IMR-90 (cell line): ENCODE measurements at places on chromosomes 1 and 21. TPM values are rescaled to one million over a fixed set of nuclear protein-coding genes. Genes with fewer than 3 reads are reported as not detected.

DNA sequence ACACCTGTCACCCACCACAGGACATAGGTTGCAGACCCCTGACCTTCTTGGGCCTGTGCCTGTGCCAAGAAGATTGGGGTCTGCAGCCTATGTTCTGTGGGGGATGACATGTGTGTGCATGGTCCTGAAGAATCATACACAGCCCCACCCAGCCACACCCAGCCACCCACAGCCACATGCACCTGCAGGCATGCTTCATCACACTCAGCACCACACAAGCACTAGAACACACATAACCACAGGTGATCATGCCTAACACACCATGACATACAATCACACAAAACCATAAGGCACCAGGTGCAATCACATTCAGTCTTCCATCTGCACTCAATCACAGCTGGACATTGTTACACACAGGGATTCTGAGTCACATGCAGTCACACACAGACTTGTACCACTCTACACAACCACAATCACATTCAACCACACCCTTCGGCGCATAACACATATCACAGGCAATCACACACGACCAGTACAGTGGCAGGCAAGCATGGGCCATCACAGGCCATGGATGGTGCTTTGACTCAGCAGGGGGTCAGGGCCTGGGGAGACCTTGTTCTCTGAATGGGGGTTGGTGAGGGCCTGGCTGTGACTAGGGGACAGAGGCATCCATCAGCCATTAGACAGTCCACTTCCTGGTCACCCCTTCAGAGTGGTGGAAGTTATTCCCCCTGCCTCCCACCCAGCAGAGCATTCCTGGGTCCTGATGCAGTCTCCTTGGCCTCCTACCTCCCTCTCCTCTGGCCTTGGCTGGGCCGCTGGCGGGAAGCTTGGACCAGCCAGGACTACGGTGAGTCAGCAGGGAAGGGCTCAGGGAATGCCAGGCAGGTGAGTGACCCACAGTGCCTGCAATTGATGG, 44.3 kb upstream of the EPS8L3 start:
- H3K4me1 ChIP-seq, result peaks cover 11% of the 10 kb centered on the region
- DNase-seq, result peak; percentile 59
- H3K27me3 ChIP-seq, result no peaks in the 10 kb centered on the region
- no peak overlapping the region for H3K4me3 ChIP-seq
- peak overlapping the region; percentile 1; the same call in 1 of the 2 replicates for H3K27ac ChIP-seq

GRCh38 chr1:180862305-180862704, 50.4 kb upstream of the KIAA1614 start:
- H3K27me3 ChIP-seq, result no peaks in the 10 kb centered on the region
- H3K36me3 ChIP-seq, result no peaks in the 10 kb centered on the region
- H3K27ac ChIP-seq, result no peak overlapping the region
- H3K4me1 ChIP-seq, result no peaks in the 10 kb centered on the region

DNA sequence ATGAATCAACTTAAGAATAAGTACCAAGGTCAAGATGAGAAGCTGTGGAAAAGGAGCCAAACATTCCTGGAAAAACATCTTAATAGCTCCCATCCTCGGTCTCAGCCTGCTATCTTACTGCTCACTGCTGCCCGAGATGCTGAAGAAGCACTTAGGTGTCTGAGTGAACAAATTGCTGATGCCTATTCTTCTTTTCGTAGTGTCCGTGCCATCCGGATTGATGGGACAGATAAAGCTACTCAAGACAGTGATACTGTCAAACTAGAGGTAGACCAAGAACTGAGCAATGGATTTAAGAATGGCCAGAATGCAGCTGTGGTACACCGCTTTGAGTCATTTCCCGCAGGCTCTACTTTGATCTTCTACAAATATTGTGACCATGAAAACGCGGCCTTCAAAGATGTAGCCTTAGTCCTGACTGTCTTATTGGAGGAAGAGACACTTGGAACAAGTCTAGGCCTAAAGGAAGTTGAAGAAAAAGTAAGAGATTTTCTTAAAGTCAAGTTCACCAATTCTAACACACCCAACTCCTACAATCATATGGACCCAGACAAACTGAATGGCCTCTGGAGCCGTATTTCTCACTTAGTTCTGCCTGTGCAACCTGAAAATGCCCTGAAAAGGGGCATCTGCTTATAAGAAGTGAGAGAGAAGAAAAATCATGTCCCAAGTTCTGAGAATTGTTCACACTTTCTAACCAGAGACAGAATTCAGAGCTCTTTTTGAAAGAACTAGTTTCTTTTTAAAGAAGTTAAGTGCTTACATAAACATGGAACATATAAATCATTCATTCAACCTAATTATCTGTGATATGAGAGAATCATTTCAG, 35.7 kb downstream of the TOR1AIP1 start:
- H3K4me1 ChIP-seq, result no peaks in the 10 kb centered on the region
- no peak for DNase-seq
- no peak overlapping the region for H3K4me3 ChIP-seq
- H3K27ac ChIP-seq, result no peak overlapping the region
- no peaks in the 10 kb centered on the region for H3K27me3 ChIP-seq

Gene TNFAIP8L2
- total RNA-seq, result not detected in 2 replicates

Gene SPTA1
- total RNA-seq, result not detected in 2 replicates
